ENCODE measurements at places on chromosomes 2 and 18.

GRCh38 chr2:132256251-132256902 lies 94.6 kb upstream of the ANKRD30BL start:
- DNase-seq = no peak

DNA sequence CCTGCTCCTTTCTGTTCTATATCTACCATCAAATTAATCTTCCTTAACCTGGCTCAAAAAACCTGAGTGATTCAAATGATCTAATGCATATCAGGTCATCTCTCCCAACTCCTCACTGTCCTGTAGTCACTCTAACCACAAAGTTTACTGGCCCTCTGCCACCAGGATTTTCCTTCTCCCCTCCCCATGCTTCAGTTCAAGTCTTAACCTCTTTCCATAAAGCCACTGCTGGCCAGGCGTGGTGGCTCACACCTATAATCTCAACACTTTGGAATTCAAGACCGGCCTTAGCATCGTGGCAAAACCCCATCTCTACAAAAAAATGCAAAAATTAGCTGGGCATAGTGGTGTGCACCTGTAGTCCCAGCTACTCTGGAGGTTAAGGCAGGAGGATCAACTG lies 7.5 kb upstream of the SP3 start:
- DNase-seq = no peak

DNA sequence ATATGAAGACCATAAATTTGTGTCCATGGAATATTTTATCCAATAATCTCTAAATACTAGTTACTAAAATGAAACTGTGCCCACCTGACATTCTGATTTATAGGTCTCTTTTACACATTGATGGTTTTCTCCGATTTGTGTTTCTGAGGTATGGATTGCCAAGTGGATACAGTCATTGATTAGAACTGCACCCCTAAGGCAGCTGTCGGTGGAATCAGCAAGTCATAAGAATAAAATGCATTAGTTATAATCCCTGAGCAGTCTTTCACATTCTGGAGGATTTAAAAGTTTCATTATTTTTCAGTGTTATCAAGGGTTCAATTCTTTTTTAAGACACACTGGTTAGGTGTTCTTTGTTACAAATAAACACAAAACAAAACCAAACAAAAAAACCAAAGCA lies 6.0 kb downstream of the CAVIN2 start:
- no peak for DNase-seq

DNA sequence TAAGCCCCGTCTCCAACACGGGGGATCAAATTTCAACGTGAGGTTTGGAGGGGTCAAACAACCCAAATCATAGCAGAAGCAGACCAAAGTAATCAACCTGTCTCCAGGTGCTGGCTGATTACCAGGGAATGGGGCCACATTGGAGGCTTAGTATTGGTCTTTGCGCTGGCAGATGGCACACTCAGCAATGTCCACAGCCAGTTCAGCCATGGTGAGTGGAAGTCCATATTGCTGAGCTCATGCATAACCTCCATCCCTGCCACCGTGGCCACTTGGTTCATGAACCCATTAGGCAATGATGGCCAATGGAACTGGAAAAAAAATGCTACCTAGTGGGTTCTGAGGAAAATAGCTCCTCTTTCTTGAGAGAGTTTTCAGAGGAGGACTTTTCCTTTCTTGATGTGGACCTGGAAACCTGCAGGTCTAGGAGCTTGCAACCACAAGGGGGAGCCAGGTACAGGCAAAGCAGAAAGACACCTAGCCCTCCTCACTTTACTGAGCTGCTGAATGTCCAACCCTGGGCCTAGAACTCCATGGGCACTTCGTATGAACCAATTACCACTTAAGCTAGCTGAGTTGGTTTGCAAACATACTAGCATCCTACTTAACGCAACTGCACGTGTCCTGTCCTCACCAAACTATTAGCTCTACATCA lies 128.0 kb upstream of the GYPC start:
- peak; percentile 61 for DNase-seq

- DNase-seq = peak; percentile 80
Measured at GRCh38 chr18:9095297-9096006, 7.0 kb upstream of the NDUFV2 start.

DNA sequence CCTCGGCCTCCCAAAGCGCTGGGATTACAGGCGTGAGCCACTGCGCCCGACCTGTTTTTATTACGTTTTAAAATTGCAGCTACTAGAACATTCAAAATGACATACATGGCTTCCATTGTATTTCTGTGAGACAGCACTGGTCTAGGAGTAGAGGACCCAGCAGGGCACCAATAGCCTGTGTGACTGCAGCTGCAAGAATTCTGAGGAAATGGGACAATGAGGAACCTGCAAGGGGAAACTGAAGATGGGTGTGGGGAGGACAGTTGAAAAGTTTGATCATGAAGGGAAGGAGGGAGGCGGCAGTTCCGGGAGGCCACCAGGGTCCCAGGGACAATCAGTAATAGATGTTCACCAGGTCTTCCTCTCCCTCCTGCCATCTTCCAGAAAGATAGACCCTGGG lies 13.9 kb upstream of the DNPEP start:
- no peak for DNase-seq

DNA sequence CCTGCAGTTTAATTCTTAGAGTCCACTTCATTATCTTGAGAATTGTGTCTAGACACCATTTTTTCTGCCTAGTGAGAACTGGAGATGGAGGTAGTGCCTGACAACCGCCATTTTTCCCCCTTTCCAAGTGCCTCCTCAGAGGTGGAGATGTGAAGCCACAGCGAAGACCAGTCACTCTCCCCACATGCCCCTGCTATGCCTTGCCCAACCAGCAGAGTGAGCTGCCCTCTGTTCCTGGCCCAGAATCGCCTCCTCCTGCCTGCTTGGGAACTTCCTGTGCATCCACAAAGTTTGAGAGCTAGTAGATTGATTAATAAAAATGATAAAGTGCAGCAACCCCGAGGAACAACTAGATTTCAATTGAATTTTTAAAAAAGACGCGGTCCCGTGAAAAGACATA lies 123.3 kb downstream of the CLIP4 start:
- DNase-seq = no peak

GRCh38 chr2:88831071-88831791 lies 139.8 kb downstream of the RPIA start:
- no peak for DNase-seq

- DNase-seq = no peak
Measured at GRCh38 chr2:171754254-171754939, 67.1 kb downstream of the DYNC1I2 start.

DNA sequence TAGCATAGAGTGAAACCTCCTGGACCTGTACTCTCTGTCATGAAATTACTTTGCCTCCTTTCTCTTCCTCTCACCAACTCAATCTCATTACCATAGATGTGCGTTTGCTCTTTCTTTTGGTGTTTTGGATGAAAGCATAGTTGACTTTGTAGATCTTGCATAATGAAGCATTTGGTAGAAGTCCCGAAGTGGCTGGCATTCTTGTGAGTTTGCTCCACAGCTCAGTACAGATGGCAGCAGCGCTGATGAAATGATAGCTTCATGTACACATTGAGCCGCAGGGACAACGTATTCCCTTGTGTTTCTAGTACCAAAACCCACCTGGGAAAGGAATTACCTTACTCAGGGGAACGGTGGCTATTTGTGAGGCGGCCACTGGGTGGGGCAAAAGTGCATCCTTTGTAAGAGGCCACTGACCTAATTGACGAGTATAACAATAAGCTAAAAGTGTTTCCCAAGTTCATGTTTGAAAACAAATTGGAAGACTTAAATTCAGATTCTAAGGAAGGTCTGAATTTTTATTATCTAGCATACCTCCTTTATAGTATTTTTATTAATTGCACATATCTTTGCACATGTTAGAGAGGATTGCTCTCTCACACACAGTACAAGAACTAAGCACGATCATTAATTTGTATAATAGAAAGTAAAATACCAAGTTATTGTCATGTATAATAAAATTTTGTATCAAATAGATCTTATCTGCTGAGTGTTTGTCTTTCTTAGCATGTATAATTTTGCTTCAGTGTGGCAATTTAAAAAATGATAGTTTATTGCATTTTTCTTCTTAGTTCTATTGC lies 25.4 kb upstream of the CDH7 start:
- no peak for DNase-seq

GRCh38 chr2:41937464-41937906 lies 110.3 kb upstream of the PKDCC start:
- DNase-seq = no peak

- no peak for DNase-seq
Measured at GRCh38 chr2:69641471-69641870, 2.1 kb downstream of the AAK1 start.

DNA sequence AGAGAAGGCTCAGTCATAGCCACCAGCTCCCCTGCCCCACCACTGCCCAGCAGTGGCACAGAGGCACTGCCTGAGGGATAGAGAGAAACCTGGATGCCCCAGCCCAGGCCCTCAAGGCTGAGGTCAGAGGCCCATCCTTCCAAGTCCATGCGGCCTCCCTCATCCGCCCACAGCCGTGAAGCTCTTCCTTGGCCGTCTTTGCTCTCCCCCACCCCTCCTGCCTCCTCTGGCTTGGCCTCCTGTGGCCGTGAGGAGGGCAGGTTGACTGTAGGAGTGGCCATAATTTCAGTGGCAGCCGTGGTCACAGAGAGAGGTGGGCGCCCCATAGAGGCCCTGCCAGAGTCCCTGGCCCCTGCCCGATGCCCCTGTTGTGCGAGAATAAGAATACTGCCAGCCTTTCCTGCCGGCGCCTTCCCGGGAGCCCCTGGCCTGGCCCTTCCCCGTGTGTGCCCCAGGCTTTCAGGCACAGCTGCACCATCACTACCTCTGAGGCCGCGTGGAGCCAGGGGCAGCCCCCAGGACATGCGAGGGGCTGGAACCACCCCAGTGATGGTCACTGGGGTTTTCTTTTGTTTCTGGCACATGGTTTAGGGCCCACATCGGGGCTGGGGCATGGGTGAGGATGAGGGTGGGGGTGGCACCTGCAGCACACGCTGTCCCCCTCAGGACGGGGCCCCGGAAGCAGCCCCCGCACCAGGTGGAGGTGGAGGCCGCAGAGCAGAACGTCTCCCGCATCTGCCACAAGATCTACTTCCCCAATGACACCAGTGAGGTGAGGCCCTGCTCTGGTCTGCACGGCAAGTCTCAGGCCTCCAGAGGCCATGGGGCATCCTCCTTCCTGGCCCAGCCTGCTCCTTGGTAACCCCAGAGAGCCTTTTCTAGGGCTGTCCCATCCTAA lies 13.1 kb upstream of the GPR17 start:
- no peak for DNase-seq

- no peak for DNase-seq
Measured at GRCh38 chr2:60527762-60528161, 25.7 kb downstream of the BCL11A start.

DNA sequence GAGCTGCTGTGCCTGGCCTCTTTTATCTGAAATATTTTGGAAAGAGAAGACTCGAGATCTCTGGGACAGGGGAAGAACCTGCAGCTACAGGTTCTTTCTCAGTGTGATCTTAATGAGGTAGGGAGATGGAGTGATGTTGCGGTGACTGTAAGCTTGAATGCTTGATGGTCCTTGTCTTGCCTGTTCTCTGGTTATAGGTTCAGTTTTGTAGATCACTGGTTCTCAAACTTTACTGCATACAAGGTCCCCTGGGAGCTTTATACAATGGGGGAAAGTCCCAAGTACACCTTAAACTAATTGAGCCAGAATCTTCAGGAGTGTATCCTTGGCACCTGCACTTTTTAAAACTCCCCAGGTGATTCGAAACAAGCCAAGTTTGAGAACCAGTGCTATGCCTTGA lies 136.7 kb upstream of the CXCR4 start:
- DNase-seq = no peak

DNA sequence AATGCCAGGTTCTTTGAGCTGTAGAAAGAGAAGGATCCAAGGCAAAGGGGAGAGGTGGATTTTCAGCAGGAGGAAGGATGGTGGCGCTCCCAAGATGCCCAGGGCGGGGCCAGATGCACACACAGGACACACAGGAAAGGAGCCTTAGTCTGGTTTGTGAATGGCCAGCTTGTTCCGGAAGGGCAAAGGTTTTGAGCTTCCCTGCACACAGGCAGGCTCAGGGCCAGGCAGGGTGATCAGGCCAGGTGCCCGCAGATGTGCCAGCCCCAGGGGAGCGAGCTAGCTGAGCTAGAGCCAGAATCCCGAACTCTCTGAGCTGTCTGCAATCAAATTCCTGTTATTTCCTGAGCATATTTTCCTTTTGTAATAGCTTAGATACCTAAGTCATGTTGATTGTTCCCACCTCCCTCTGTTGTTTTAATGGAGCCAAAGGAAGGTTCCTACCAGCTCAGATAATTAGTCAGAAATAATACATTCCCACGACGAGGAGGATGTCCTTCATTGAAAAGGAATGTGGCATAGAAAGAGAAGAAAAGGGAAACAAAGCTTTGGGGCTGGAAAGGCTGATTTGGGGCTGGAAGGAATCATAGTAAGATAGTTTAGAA lies 13.7 kb upstream of the OTOF start:
- no peak for DNase-seq

- DNase-seq = no peak
Measured at GRCh38 chr2:4077017-4077416, 373.6 kb downstream of the DCDC2C start.

GRCh38 chr18:74356959-74357358 lies 41.3 kb downstream of the C18orf63 start:
- no peak for DNase-seq

DNA sequence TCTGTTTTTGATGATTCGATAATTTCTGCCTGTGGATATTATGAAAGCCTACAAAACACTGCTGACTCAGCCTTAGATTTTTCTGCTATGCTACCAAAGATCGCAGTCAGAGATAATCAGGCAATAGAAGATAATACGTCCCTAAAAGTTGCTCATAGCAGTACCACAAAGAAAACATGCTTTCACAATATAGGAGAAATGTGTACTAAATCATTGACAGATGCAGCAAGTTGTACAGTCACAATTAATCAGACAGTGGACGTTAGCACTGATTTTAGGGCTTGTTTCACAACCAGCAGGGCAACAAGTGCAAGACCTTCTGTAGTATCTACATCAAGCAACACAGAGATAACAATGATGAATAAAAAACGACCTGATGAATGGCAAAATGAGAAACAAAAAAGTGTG lies 19.5 kb downstream of the RBM44 start:
- no peak for DNase-seq

DNA sequence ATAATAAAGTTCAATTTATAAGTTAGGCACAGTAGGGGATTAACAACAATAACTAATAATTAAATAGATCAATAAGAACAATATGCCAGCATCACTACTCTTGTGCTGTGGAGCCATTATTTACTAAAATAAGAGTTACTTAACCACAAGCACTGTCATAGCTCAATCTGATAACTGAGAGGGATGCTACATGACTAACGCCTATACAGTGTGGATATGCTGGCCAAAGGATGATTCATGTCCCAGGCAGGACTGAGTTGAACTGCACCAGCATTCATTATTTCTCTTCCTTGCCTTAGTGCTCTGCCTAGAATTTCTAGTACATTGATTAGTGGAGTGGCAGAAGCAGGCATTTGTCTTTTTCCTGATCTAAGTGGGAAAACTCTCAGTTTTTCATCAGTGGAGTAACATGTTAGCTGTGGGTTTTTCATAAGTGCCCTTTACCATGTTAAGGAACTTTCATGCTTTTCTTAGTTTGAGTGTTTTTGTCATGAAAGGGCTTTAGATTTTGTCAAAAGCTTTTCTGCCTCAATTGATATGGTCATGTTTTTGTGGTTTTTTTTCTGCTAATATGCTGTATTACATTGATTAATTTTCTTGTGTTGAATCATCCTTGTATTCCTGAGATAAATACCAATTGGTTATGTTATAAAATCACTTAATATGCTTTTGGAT lies 21.7 kb downstream of the KIAA1328 start:
- peak; percentile 5 for DNase-seq

All from stimulated activated CD4-positive, alpha-beta T cell treated with anti-CD3 and anti-CD28 coated beads, Interleukin-1b, Interleukin-23, amount 100 ng/mL, for 48 hours (primary cell).